ENCODE measurements at places on chromosomes 13 and 19.

- H3K36me3 ChIP-seq: no peaks in the 10 kb centered on the region
- H3K4me3 ChIP-seq: no peak overlapping the region
- peaks cover 3% of the 10 kb centered on the region for H3K27me3 ChIP-seq
- H3K4me1 ChIP-seq: no peaks in the 10 kb centered on the region
- H3K27ac ChIP-seq: no peak overlapping the region
- no peak for DNase-seq
Measured at GRCh38 chr13:25064396-25064795, 31.5 kb upstream of the PABPC3 start.

DNA sequence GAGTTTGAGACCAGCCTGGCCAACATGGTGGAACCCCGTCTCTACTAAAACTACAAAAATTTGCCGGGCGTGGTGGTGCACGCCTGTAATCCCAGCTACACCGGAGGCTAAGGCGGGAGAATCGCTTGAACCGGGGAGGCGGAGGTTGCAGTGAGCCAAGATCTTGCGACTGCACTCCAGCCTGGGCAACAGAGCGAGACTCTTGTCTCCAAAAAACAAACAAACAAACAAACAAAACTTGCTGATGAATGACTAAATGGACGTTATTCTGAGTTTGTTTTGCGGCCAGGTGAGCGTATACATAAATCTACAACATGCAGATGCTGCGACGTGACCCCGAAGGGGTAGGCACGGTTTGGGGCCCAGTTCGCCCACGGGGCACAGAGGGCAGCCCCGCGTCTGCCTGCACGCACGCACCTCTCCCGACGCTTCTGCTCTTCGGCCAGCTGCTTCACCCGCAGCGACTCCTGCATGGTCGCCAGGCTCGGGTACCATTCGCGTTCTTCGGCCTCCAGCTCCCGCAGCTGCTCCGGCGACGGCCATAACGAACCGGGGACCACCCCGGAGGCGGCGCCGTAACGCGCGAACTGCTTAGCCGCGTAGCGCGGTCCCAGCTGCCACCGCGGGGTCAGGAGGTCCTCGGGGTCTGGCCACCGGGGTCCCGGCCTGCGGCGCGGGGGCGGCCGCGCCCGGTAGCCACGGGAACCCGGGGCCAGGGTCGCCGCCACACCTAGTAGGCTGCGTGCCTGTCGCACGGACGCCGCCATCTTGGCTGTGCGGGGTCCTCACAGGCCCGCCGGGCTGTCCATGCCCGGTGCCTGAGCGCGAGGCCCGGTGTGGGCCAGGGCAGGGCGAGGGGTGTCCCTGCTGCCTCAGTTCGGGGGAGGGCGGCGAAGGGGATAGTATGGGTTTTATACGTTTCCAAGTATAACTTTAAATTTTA is at the start of gene GADD45GIP1:
GADD45GIP1 (minus strand) TSS at position 778 of the 943 bp plus-strand sequence; CDS start at position 767, 11 bp downstream.
- peak; percentile 53 for DNase-seq
- peak within 1 kb of the TSS; percentile 93 for H3K27ac ChIP-seq
- H3K4me1 ChIP-seq: peaks cover 44% of the 10 kb centered on the region
- no peaks in the 10 kb centered on the region for H3K27me3 ChIP-seq
- peaks cover 21% of the 10 kb centered on the region for H3K36me3 ChIP-seq

GRCh38 chr13:27257233-27257568 is 5.8 kb downstream of the RPL21 start:
- DNase-seq: no peak
- no peak overlapping the region for H3K4me3 ChIP-seq
- no peak overlapping the region for H3K27ac ChIP-seq
- H3K36me3 ChIP-seq: peaks cover 55% of the 10 kb centered on the region

GRCh38 chr13:57629821-57630235 is 1.7 kb upstream of the PCDH17 start:
- H3K27ac ChIP-seq: no peak overlapping the region
- peak overlapping the region; percentile 90 for H3K4me3 ChIP-seq
- H3K27me3 ChIP-seq: peaks cover 18% of the 10 kb centered on the region
- no peaks in the 10 kb centered on the region for H3K36me3 ChIP-seq

DNA sequence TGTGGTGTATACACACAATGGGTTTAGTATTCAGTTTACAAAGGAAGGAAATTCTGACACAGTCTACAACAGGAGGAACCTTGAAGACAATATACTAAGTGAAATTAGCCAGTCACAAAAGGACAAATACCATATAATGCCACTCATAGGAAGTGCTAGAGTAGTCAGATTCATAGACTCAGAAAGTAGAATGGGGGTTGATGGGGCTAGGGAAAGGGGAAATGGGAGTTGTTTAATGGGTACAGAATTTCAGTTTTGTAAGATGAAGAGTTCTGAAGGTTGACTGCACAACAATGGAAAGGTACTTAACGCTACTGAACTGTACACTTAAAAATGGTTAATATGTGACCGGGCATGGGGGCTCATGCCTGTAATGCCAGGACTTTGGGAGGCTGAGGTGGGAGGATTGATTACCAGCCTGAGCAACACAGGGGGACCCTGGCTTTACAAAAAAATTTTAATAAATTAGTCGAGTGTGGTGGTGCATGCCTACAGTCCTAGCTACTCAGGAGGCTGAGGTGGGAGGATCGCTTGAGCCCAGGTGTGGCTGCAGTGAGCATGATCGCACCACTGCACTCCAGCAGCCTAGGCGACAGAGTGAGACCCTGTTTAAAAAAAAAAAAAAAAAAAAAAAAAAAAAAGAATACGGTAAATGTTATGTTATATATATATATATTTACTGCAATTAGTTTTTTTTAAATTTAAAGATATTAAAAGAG is 45.0 kb downstream of the SLC15A1 start:
- no peak overlapping the region for H3K4me3 ChIP-seq
- peaks cover 31% of the 10 kb centered on the region for H3K27me3 ChIP-seq
- no peaks in the 10 kb centered on the region for H3K36me3 ChIP-seq

DNA sequence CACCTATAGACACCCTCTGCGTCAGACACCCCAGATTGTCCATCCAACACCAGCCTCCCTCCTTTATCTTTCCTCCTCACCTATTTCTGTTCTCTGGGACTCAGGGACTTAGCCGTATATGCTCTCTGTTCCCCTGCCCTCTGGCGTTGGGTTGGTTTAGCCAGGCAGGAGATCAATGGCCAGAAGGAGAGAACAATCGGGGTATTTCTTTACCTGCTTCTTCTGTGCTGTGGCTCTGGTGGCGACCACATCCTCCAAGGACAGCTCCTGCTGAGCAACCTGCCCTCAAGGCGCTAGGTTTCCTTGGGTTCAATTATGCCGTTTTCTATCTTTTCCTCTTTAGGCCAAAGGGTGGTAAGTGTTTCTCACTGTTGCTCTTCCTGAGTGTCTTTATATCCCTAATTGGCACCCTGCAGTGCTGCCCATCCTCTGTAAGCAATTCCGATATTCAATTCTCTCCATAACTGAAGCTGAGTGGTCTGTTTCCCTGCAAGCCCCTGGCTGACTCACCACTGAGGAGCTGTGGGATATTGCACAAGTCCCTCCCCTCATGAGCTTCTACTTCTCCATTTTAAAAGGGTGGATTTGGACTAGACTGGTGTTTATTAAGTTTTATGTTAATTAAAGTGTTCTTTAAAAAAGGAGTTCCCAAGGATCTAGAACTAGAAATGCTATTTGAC is 63.7 kb upstream of the TMTC4 start:
- H3K4me3 ChIP-seq: no peak overlapping the region
- no peak overlapping the region for H3K27ac ChIP-seq
- H3K36me3 ChIP-seq: no peaks in the 10 kb centered on the region
- H3K4me1 ChIP-seq: no peaks in the 10 kb centered on the region

GRCh38 chr19:32453736-32454135 is 48.2 kb downstream of the DPY19L3 start:
- H3K27me3 ChIP-seq: no peaks in the 10 kb centered on the region
- H3K4me3 ChIP-seq: no peak overlapping the region
- H3K27ac ChIP-seq: no peak overlapping the region
- H3K36me3 ChIP-seq: peaks cover 5% of the 10 kb centered on the region
- no peak for DNase-seq

DNA sequence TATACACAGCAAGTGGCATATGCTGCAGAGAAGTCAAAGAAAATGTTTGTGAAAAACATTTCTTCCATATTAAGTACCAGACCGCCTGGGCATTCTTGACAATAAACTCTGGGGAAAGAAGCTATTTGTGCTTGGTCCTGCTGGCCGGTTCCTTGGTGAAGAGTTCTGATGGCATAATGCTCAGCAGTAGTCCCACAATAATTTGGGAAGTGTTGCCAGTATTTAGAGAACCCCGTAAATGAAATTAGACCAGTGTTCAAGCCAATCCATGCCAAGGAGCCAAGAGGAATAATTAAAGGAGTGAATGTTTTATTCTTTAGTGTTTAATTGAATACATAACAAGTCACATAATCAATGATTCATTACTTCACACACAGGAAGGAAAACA is 6.3 kb downstream of the KCTD12 start:
- H3K27ac ChIP-seq: peak overlapping the region; percentile 31
- peak overlapping the region; percentile 63 for H3K4me3 ChIP-seq
- no peaks in the 10 kb centered on the region for H3K36me3 ChIP-seq
- peaks cover 8% of the 10 kb centered on the region for H3K27me3 ChIP-seq

- H3K4me1 ChIP-seq: peaks cover 14% of the 10 kb centered on the region
- H3K4me3 ChIP-seq: no peak overlapping the region
- DNase-seq: no peak
- H3K36me3 ChIP-seq: peaks cover 10% of the 10 kb centered on the region
- H3K27me3 ChIP-seq: 0 out of 2 replicates have a peak, but pooled peaks cover 3% of the 10 kb centered on the region
- peak overlapping the region; percentile 21 for H3K27ac ChIP-seq
Measured at GRCh38 chr19:11437955-11438354, 2.5 kb downstream of the PRKCSH start.

GRCh38 chr13:45788011-45788410 is 63.5 kb downstream of the SIAH3 start:
- H3K27ac ChIP-seq: no peak overlapping the region
- no peak overlapping the region for H3K4me3 ChIP-seq
- no peak for DNase-seq
- no peaks in the 10 kb centered on the region for H3K4me1 ChIP-seq
- H3K27me3 ChIP-seq: peaks cover 12% of the 10 kb centered on the region

- H3K27me3 ChIP-seq: peaks cover 3% of the 10 kb centered on the region
- H3K27ac ChIP-seq: no peak overlapping the region
- H3K36me3 ChIP-seq: peaks cover 76% of the 10 kb centered on the region
- H3K4me1 ChIP-seq: no peaks in the 10 kb centered on the region
- no peak for DNase-seq
Measured at GRCh38 chr19:50046649-50047503, 21.1 kb downstream of the ZNF473 start.

DNA sequence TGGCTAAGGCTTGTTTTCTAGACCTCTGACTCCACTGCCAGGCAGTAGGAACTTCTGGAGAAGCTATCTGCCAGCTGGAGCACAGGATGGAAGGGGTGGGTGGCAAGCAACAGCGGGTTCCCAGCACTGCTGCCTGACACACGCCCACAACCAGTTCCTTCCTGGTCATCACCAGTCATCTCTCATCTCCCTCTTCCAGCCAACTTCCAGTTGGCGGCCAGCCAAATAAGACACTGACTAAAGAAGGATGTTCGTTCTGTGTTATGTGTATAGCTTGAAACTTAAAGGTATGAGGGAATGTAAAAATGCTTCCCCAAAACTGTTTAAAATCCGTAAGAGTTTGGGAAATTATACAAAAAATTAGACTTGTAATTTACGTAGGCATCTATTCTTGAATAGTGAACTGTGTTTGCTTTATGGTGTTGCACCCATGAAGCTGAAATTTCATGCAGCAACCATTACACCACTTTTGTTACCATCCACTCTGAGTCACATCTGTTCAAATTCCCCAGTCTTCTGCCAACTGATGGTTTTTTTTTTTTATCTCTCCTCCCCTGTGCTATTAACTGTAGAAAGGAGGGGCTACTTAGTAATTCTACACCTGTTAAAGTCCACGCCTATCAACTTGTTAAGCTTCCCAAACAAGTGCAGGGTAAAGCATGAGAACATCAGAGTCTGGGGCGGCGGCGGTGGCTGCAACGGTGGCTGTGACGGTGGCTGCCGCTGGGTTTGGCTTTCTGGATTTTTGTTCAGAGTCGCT is 86.2 kb upstream of the FRY start:
- H3K4me1 ChIP-seq: peaks cover 36% of the 10 kb centered on the region
- H3K36me3 ChIP-seq: no peaks in the 10 kb centered on the region
- peaks cover 9% of the 10 kb centered on the region for H3K27me3 ChIP-seq
- no peak overlapping the region for H3K4me3 ChIP-seq
- H3K27ac ChIP-seq: no peak overlapping the region

GRCh38 chr13:41502673-41503072 is 45.3 kb downstream of the RGCC start:
- peaks cover 4% of the 10 kb centered on the region for H3K36me3 ChIP-seq
- no peak for DNase-seq
- H3K4me1 ChIP-seq: peaks cover 24% of the 10 kb centered on the region
- H3K27me3 ChIP-seq: peaks cover 13% of the 10 kb centered on the region
- H3K4me3 ChIP-seq: no peak overlapping the region
- no peak overlapping the region for H3K27ac ChIP-seq

DNA sequence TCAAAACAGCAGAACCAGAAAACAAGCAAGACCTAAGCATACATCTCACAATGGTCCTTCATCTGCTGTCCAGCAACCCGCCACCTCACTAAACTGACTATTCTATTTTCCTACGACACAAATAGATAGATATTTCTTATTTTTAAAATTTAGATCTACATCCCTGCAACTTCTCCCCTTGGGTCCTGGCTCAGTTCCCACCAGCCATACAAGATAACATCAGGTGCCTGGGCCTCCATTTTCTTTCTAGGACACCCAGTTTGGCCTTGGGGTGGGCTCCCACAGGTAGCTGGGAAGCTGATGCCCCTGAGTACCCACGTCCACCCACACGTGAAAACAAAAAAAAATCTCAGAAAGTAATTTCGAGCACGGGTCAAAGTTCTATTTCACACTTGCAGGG is 47.6 kb downstream of the TGDS start:
- H3K4me3 ChIP-seq: peak overlapping the region; percentile 93
- no peak for DNase-seq
- H3K27me3 ChIP-seq: peaks cover 5% of the 10 kb centered on the region
- H3K27ac ChIP-seq: peak overlapping the region; percentile 92
- peaks cover 28% of the 10 kb centered on the region for H3K4me1 ChIP-seq

DNA sequence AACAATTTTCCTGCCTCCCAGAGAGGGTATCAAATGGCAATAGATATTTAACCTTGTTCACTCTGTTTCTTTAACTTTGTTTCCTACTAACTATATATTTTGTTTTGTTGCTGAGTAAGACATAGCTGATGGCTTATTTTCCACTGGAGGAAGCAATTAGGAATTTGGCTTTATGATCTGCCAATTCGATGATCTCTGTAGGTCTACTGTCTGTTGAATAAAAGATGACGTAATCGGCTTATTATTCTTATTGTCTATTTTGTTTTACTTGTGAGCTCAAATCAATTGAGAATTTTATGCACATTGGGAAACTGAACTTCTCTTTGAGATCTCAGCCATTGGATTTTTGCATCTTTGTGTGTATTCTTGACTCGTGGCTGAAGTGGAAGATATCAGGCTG is 862.6 kb downstream of the EFNB2 start:
- H3K4me3 ChIP-seq: no peak overlapping the region
- no peak overlapping the region for H3K27ac ChIP-seq
- DNase-seq: no peak
- peaks cover 1% of the 10 kb centered on the region for H3K27me3 ChIP-seq
- H3K4me1 ChIP-seq: peaks cover 5% of the 10 kb centered on the region

GRCh38 chr13:107838588-107839161 is 376.7 kb downstream of the LIG4 start:
- no peaks in the 10 kb centered on the region for H3K36me3 ChIP-seq
- DNase-seq: no peak
- no peaks in the 10 kb centered on the region for H3K27me3 ChIP-seq
- H3K27ac ChIP-seq: no peak overlapping the region
- no peaks in the 10 kb centered on the region for H3K4me1 ChIP-seq

GRCh38 chr13:76029088-76029487 is 393.0 kb downstream of the LMO7 start:
- H3K27ac ChIP-seq: no peak overlapping the region
- no peak overlapping the region for H3K4me3 ChIP-seq
- no peaks in the 10 kb centered on the region for H3K27me3 ChIP-seq

All from HFFc6 (cell line).